ENCODE measurements at places on chromosomes 1 and 21. TPM values are rescaled to one million over a fixed set of nuclear protein-coding genes. Genes with fewer than 3 reads are reported as not detected.

The SON gene
- 135 TPM for total RNA-seq

The WLS gene
- 117 TPM for total RNA-seq

The SLC45A3 gene
- 1.2 TPM for total RNA-seq

The POGK gene
- total RNA-seq: 47.5 TPM

The PRELP gene
- total RNA-seq: 0.23 TPM

The SMCP gene
- not detected for total RNA-seq

The DDX20 gene
- total RNA-seq: 22.6 TPM

The S100A7A gene
- not detected for total RNA-seq

The PLEKHA6 gene
- total RNA-seq: 23.1 TPM

The KRTAP19-1 gene
- total RNA-seq: not detected

The RNF187 gene
- total RNA-seq: 75.0 TPM

Measured in diencephalon (tissue), 1 donor.